Stimulated activated CD4-positive, alpha-beta T cell treated with anti-CD3 and anti-CD28 coated beads, TNF-alpha, amount 100 ng/mL, for 48 hours (primary cell): ENCODE measurements at places on chromosomes 6 and 20.

DNA sequence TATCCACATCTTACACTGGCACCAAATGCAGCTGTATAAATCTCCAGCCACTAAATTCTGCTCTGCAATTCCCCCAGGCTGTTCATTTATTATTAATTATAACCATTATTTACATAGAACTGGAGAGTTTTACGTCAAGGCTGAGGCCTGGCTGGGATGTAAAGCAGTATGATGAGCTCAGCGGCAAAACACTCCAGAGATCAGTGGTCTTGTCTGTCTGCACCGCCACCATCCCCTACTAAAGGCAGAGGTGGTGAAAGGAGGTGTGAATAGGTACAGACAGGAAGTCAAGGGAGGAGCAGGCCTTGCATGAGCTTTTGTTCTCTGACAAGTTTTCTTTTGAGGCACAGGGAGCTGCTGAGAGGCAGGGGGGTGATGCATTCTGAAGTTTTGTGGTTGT is 159.9 kb upstream of the PCSK2 start:
- DNase-seq, result no peak

DNA sequence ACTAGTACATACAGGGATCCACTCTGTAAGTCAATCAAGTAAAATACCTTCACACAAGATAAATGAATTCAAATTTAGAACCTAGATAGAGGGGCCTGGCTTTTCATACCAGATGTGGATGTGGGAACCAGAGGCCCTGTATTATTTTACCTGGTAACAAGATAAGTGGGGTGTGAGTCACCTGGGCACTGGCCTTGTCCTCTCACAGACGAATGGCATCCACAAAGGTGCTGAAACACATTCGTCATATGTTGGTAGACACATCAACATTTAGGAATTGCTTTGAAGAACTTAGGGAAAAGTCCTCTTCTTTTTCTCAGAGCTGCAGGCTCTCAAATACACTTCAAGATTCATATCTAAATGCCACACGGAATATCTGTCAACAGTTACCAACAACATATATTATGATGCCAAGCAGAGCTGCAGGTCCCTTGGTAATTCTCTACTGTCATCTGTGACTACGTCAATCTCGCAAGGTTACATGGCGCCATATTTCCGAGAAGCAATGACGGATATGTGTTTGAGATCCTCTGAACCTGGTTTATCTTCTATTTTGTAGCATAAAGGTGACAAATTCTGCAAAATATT is 618.6 kb downstream of the EPM2A start:
- DNase-seq, result no peak

DNA sequence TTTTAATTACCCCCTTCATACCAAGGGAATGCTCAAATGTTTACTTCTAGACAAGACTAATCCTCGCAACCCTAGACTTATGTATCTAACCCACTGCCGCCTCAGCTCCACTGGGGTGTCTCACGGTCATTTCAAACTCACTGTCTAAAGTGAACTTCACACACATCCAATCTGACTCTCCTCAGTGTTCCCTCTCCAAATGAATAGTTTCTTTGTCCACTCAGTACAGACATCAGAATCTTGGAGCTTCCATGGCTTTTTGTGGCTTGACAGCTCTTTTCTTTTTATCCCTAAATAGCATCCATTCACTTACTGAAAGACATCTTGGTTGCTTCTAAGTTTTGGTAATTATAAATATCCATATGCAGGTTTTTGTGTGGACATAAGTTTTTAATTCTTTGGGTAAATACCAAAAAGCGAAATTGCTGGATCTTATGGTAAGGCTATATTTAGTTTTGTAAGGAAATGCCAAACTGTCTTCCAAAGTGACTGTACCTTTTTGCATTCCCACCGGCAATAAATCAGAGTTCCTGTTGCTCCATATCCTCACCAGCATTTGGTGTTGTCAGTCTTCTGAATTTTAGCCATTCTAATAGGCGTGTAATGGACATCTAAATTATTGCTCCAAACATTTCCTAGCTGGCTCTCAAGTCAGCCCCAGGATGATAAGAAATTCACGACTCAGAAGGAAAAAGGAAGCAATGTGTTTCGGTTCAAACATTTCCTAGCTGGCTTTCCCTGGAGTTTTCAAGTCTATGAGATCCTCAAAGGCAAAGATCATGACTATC is 73.1 kb downstream of the DNAAF9 start:
- no peak for DNase-seq

DNA sequence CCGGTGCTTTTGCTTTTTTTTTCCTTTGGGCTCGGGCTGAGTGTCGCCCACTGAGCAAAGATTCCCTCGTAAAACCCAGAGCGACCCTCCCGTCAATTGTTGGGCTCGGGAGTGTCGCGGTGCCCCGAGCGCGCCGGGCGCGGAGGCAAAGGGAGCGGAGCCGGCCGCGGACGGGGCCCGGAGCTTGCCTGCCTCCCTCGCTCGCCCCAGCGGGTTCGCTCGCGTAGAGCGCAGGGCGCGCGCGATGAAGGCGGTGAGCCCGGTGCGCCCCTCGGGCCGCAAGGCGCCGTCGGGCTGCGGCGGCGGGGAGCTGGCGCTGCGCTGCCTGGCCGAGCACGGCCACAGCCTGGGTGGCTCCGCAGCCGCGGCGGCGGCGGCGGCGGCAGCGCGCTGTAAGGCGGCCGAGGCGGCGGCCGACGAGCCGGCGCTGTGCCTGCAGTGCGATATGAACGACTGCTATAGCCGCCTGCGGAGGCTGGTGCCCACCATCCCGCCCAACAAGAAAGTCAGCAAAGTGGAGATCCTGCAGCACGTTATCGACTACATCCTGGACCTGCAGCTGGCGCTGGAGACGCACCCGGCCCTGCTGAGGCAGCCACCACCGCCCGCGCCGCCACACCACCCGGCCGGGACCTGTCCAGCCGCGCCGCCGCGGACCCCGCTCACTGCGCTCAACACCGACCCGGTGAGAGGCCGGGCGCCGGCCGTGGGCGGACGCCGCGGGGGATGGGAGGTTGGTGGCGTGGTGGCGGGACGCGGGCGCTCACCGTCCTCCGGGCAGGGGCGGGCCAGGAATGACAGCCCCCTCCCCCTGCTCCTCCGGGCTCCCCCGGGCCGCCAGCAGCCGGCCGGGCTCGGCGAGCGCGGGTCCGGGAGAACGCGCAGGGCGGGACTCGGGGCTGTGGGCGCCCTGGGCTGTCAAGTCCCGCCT is 606 bp downstream of the ID4 start:
- no peak for DNase-seq

- DNase-seq, result no peak
Observed at GRCh38 chr6:82113231-82113630, 134.3 kb downstream of the IBTK start.

GRCh38 chr6:118372413-118372812 is 175.7 kb upstream of the PLN start:
- no peak for DNase-seq

DNA sequence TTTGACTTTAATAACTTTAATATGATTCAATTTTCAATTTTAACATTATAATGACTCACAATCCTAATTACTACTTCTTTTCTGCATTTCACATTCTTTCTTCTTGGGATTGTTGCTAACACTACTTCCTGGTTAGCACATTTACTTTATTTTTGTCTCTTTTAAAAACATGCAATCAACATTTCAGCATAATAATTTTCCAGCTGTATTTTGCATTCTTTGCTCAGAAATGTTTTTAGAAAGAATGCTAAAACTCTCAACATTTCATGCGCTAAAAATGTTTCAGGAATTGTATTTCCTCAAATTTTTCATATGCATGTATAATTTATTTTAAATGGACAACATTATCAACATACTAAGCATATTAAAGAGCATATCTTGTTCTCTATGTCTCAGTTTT is 1302.1 kb upstream of the GJE1 start:
- DNase-seq, result no peak

- no peak for DNase-seq
Observed at GRCh38 chr20:3041854-3042409, 1.5 kb upstream of the GNRH2 start.

DNA sequence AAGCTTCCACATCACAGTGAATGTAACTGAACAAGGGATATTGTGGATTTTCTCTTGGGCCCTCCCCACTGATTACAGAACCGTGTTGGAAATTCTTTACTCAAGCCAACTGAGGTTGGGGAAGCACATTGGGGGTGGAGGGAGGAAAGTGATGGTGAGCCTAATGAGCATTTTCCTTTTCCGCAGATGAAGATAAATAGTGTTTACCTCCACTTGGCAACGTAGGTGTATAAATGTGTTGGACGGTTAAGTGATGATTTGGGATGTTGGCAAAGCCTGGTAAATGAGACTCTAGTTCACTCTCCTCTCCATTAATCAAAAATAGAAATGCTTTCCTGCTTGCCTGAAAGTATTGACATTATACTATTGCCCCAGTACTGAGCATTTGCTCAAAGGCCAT is 27.1 kb upstream of the NRN1 start:
- DNase-seq, result no peak
